ENCODE measurements at places on chromosomes 7 and 10. TPM values are rescaled to one million over a fixed set of nuclear protein-coding genes. Genes with fewer than 3 reads are reported as not detected.

DNA sequence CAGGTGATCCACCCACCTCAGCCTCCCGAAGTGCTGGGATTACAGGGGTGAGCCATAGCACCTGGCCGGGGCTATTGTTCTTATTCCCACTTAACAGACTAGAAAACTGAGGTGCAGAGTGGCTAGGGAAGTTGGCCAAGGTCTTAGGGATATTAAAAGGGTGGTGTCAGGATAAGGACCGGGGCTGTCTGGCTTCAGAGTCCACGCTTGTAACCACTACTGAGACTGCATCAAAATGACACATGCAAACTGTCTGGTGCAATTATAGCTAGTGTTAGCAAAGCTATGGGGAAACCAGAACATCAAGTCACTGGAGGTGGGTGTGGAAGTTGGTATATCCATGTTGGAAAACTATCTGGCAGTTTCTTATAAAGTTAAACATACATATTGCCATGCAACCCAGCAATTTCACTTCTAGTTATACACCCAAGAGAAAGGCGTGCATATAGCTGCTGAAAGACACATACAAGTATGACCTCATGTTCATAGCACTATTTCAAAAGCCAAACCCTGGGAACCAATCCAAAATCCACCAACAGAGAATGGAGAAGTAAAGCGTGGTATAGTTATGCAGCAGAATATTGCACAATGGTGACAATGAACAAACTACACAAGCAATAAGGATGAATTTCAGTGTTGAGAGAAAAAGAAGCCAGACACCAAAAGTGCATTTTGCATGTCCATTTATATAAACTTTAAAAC, 33.9 kb upstream of the EEPD1 start:
- no peak for DNase-seq

DNA sequence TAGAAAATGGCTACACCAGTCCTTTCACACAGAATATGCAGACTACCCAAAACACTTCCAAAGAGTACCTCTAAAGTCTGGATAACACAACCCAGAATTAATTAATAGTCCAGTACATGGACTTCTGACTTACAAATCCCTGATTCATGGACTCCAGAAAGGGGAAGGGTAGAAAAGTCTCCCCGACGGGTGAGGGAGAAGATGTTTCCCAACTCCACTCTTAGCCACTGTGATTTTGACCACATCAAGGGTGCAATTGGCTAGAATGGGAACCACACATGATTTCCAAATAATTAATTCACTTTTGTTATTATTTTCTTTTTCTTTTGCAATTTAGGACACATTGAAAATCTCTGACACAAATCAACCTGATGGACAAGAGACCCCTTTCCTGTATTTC, 1.4 kb downstream of the TMEM130 start:
- DNase-seq, result no peak

DNA sequence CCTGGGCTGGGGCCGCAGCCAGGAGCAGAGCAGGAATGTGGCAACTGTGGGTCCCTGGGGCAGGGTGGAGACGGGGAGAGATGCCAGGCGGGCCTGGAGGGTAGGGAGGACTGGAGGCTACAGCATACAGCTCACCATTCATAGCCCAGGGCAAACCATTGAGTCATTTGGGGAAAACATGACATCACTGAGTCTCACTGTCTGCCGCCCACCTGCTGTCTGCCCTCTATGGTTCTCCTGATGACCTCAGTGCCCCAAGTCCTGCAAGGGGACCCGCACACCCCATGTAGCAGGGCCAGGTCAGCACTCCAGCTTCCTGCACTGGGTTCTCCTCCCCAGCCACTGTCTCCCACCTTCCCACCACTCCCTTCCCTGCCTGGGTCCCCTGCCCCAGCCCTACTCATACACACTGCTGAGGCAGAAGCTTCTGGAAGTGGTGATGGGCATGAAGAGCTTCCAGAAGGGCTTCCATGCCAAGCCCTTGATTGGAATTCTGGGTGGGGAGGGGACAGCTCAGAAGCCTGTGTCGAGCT, 10.4 kb downstream of the CHST3 start:
- DNase-seq, result no peak

The COL26A1 gene
- not detected for total RNA-seq

The PAPOLB gene
- total RNA-seq, result 0.15 TPM

DNA sequence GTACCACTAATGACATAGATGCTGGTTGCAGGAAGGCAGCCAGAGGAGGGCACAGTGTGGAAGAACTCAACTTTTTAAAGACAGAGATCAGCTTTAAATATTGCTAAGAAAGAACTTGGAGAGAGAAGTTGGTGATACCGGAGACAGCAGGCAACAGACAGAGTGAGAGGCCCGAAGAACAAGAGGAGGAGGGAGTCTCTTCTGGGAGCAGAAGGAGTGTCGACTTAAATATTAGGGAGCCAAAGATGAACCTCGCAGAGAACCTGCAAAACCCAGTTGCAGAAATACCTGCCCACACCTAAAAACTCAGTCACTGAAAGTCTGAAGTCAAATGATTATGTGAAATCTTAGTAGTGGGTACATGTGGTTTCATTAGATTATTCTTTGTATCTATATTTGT, 3.4 kb upstream of the WDR86 start:
- no peak for DNase-seq

The C10orf71 gene
- not detected for total RNA-seq

DNA sequence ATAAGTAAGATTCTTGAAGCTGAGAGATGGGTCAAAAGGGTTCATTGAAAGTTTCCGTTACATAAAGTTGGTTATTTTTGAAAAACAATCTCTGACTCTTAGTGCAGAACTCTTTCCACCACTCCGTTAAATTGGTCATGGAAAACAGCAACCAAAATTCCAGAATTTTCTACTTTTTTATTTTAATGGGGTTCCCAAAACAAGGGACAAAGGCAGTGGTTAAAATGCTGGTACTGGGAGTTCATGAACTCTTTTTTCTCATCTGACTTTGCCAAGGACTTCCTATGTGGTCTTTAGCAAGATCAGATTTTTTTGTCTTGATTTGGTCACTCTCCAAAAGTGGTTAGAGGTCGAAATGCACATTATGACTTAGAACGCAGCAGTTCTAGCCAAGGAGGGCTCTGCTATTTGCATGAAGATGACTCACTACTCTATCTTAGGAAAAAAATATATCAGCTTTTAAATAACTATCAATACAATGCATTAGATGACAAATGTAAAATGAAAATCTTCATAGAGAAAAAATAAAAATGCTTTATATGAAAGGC, 145.7 kb downstream of the REEP3 start:
- no peak for DNase-seq

The ADAMTS14 gene
- under 0.01 TPM for total RNA-seq

The ITGA8 gene
- total RNA-seq, result 2.6 TPM

DNA sequence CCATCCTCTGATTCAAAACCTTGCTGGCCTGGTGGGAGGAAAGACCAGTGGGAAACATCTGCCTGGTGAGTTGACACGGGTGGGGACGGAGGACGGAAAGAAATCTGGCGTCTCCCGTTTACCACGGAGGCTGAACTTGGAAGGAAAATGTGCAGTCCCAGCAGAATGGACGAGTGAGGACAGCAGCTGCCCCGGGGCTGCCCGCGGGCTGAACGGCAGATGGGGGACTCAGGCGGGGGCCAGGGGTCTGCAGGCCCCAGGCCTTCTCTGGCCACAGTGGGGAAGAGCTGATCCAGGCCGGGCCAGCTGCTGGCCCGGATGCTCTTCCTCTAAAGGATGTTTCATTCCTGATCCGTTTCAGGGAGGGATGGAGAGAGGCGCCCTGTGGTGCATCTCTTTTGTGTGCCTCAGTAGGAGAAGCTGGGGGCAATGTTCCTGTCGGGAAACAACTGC, 147.5 kb upstream of the CHST15 start:
- no peak for DNase-seq

- DNase-seq, result no peak
Observed at GRCh38 chr10:110057456-110057855, 49.7 kb downstream of the ADD3 start.

DNA sequence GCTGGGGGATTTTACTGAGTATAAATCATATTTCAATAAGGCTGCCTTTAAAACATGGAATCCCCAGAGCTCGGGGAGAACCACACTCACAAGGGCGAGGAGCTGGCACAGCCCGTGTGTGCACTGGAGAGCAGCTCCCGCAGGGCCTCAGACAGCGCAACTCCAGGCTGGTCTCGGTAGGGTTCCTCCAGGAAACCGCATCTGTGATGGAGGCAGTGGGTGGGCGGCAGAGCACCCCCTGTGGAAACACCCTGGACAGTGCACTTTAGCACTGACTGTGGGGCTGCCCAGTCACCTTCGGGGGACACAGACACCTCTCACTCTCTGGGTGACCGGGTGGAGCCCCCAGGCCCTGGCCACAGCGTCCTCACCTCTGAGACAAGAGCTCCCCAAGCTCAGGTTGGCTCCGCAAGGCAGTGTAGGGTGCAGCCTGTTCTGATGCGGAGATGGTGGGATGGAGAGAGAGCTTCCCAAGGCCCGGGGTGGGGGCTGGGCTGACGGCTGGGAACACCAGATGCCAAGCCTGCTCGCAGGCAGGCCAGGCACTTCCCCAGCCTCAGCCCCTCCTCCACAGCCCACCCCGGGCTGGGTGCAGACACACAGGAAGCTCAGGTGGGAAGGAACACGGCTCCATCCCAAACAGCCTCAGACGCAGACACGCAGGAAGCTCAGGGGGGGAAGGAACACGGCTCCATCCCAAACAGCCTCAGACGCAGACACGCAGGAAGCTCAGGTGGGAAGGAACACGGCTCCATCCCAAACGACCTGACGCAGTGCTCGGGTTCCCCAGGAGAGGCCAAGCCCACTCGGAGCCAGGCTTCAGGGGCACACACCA, 224.4 kb downstream of the MAD1L1 start:
- no peak for DNase-seq

DNA sequence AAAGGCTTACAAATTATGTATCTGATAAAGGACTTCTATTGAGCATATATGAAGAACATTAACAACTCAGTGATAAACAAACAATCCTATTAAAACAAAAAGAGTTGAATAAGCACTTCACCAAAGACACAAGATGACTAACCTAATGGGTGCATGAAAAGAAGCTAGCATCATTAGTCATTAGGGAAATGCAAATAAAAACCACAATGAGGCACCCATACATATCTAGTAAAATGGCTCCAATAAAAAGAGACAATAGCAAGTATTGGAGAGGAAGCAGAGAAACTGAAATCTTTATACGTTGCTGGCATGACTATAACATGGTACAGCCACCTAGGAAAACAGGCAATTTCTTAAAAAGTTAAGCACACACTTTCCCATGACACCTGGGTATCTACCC, 77.6 kb upstream of the ZMIZ1 start:
- no peak for DNase-seq

GRCh38 chr7:148348466-148348865, 242.1 kb upstream of the C7orf33 start:
- no peak for DNase-seq

The PLXDC2 gene
- 101 TPM for total RNA-seq

- DNase-seq, result no peak
Observed at GRCh38 chr7:28107960-28108359, 72.6 kb downstream of the JAZF1 start.

DNA sequence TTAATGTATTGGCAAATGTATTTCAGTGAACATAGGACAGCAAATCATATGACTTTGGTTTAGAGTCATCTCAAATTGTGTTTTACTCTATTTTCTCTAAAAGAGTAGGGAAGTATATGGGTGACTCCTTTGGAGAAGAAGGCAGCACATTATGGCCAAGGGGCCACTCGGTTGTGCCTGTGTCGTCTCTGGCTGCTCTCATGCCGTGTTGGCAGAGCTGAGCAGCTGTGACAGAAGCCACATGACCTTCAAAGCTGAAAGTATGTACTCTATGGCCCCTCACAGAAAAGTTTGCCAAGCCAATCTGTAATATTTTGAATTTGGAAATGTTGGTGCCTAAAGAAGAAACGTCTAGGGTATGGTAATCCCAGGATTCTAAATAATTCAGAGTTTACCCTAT, 47.5 kb downstream of the TASOR2 start:
- DNase-seq, result no peak

The OR2A42 gene
- total RNA-seq, result 0.66 TPM

DNA sequence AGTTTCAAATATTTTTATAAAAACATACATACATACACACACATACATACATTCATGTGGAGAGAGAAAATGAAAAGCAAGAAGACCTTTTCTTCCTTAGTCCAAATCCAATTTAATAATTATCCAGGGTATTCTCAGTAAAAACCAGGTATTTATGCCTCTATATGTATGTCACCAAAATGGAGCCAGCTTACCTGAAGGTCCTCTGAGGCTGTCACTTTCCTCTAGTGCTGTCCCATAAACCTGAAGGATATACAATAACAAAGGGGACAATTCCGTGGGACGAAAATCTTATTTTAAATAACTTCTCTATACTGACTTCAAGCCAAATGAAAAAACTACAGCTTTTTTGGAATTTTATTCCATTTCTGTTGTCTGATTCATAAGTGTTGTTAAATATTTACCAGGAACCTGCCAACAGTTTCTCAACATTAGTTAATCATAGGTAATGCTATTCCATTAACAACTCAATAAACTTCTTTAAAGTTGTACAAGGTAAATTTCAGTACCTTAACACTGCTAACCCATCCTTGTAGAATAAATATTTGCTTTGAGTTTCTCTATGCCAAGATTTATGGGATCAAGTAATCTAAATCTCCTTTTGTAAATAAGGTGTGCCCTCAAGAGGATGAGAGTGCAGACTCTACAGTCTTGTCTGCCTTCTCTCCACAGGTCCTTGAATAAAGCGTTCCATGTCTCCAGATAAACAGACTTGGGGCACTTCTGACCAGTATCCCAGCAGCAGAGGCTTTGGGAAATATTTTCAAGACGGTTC, 260.3 kb downstream of the AHR start:
- no peak for DNase-seq

- DNase-seq, result no peak
Observed at GRCh38 chr10:72089618-72090017, 1.3 kb upstream of the SPOCK2 start.

Measured in breast epithelium (tissue), 4 donors.